Natural killer cell treated with Interleukin-12 subunit alpha and Interleukin-12 subunit beta and Interleukin-15 and Interleukin-18, amount 100 ng/mL, for 72 hours (primary cell): ENCODE measurements at places on chromosomes 6 and 20. TPM values are rescaled to one million over a fixed set of nuclear protein-coding genes. Genes with fewer than 3 reads are reported as not detected.

GRCh38 chr6:140064366-140064765 lies 689.9 kb upstream of the CITED2 start:
- H3K27me3 ChIP-seq: peaks cover 8% of the 10 kb centered on the region
- no peak overlapping the region for H3K27ac ChIP-seq
- no peak for DNase-seq
- no peaks in the 10 kb centered on the region for H3K4me1 ChIP-seq

- no peak overlapping the region for H3K4me3 ChIP-seq
- no peak overlapping the region for H3K27ac ChIP-seq
- H3K36me3 ChIP-seq: peaks cover 16% of the 10 kb centered on the region
- no peak for DNase-seq
- H3K4me1 ChIP-seq: no peaks in the 10 kb centered on the region
Observed at GRCh38 chr20:48447456-48447855, 380.3 kb downstream of the PREX1 start.

- H3K36me3 ChIP-seq: no peaks in the 10 kb centered on the region
- no peak overlapping the region for H3K27ac ChIP-seq
- DNase-seq: no peak
- H3K4me1 ChIP-seq: no peaks in the 10 kb centered on the region
- H3K27me3 ChIP-seq: no peaks in the 10 kb centered on the region
- no peak overlapping the region for H3K4me3 ChIP-seq
Observed at GRCh38 chr6:121886223-121886830, 450.9 kb downstream of the GJA1 start.

DNA sequence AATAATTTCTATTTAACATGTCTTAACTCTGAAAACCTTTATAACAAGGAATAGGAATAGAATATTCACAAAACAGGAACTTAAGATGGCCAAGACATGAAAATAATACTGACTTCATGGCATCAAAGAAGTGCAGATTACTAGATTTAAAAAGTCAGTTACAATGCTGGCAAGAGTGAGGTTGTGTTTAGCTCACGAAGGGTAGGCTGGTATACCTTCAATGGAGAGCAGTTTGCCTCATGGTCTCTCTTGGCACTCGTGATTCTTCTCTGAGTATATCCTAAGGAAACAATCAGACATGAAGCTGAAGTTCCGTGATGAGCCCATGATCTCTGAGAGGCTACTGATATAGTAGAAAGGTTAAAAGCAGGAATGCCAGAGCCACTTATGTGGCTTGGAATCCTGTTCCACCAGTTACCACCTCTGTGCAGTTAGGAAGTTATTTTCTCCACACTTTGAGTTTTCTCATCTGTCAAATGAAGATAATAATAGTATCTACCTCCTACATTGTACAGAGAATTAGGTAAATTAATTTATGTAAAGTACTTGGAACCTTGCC lies 7.2 kb downstream of the NCOA7 start:
- no peak overlapping the region for H3K4me3 ChIP-seq
- H3K27ac ChIP-seq: no peak overlapping the region
- no peak for DNase-seq
- no peaks in the 10 kb centered on the region for H3K27me3 ChIP-seq
- H3K36me3 ChIP-seq: peaks cover 6% of the 10 kb centered on the region

DNA sequence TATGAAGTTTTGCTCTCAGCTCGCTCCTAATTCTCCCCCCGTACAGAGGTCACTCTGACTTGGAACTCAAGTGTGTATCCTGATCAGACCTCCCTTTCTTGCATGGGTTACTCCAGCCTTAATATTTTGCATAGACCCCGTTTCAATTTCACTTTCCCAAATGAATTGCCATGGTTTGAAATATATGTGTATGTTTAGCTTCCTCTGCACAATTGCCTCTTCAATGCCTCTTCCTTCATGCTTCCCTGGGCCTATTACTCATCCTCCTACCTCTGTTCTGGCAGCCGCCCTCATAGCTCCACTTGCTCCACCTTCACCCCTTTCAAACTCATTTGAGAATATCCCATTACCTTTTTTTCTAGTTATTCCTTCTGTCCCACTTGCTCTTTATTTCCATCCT lies 90.0 kb upstream of the SAMD5 start:
- H3K27ac ChIP-seq: no peak overlapping the region
- peaks cover 2% of the 10 kb centered on the region for H3K36me3 ChIP-seq
- no peak for DNase-seq
- H3K4me3 ChIP-seq: no peak overlapping the region
- no peaks in the 10 kb centered on the region for H3K4me1 ChIP-seq

GRCh38 chr6:7805850-7806214 lies 79.9 kb downstream of the BMP6 start:
- peaks cover 5% of the 10 kb centered on the region for H3K4me1 ChIP-seq
- H3K27me3 ChIP-seq: peaks cover 31% of the 10 kb centered on the region
- H3K27ac ChIP-seq: no peak overlapping the region
- no peaks in the 10 kb centered on the region for H3K36me3 ChIP-seq
- no peak for DNase-seq
- no peak overlapping the region for H3K4me3 ChIP-seq

GRCh38 chr20:57438552-57438951 lies 47.4 kb downstream of the RBM38 start:
- H3K27ac ChIP-seq: no peak overlapping the region
- peaks cover 31% of the 10 kb centered on the region for H3K4me1 ChIP-seq
- peaks cover 2% of the 10 kb centered on the region for H3K27me3 ChIP-seq
- no peak overlapping the region for H3K4me3 ChIP-seq
- no peak for DNase-seq
- no peaks in the 10 kb centered on the region for H3K36me3 ChIP-seq

- no peak overlapping the region for H3K27ac ChIP-seq
- peaks cover 8% of the 10 kb centered on the region for H3K27me3 ChIP-seq
- no peak for DNase-seq
- H3K36me3 ChIP-seq: no peaks in the 10 kb centered on the region
- H3K4me1 ChIP-seq: no peaks in the 10 kb centered on the region
- H3K4me3 ChIP-seq: no peak overlapping the region
Observed at GRCh38 chr6:144075875-144076274, 19.5 kb downstream of the SF3B5 start.

GRCh38 chr20:32226391-32226790 lies 18.7 kb downstream of the POFUT1 start:
- no peak overlapping the region for H3K27ac ChIP-seq
- no peak for DNase-seq
- H3K27me3 ChIP-seq: no peaks in the 10 kb centered on the region
- H3K4me3 ChIP-seq: no peak overlapping the region
- peaks cover 7% of the 10 kb centered on the region for H3K36me3 ChIP-seq

DNA sequence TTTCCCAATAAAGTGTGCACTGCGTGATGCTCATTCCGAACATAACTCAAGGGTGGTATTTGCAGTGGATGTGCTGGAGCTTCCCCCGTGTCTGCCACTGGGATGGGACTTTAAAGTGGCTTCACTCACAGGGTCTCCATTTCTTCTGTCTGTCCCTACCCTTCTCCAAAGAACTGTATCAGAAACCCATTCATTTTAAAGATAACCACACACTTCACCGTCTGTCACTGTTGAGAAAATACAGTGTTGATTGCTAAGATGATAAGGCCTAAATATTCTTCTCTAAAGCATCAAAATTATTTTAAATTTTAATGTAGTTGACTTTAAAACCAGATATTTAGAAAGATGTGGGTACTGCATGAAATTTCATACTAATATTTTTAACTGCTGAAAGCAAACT lies 161.4 kb downstream of the TMEM242 start:
- no peak overlapping the region for H3K4me3 ChIP-seq
- no peak overlapping the region for H3K27ac ChIP-seq
- DNase-seq: no peak
- H3K36me3 ChIP-seq: no peaks in the 10 kb centered on the region
- H3K27me3 ChIP-seq: no peaks in the 10 kb centered on the region

GRCh38 chr6:84280030-84280429 lies 52.6 kb upstream of the CEP162 start:
- H3K4me1 ChIP-seq: no peaks in the 10 kb centered on the region
- no peak for DNase-seq
- no peak overlapping the region for H3K27ac ChIP-seq
- peaks cover 5% of the 10 kb centered on the region for H3K27me3 ChIP-seq
- H3K4me3 ChIP-seq: no peak overlapping the region

- H3K4me3 ChIP-seq: peak overlapping the region; percentile 85
- peak; percentile 66 for DNase-seq
- peaks cover 4% of the 10 kb centered on the region for H3K36me3 ChIP-seq
- H3K27me3 ChIP-seq: no peaks in the 10 kb centered on the region
Observed at GRCh38 chr20:48818481-48818987, 9.3 kb downstream of the PREX1 start.

DNA sequence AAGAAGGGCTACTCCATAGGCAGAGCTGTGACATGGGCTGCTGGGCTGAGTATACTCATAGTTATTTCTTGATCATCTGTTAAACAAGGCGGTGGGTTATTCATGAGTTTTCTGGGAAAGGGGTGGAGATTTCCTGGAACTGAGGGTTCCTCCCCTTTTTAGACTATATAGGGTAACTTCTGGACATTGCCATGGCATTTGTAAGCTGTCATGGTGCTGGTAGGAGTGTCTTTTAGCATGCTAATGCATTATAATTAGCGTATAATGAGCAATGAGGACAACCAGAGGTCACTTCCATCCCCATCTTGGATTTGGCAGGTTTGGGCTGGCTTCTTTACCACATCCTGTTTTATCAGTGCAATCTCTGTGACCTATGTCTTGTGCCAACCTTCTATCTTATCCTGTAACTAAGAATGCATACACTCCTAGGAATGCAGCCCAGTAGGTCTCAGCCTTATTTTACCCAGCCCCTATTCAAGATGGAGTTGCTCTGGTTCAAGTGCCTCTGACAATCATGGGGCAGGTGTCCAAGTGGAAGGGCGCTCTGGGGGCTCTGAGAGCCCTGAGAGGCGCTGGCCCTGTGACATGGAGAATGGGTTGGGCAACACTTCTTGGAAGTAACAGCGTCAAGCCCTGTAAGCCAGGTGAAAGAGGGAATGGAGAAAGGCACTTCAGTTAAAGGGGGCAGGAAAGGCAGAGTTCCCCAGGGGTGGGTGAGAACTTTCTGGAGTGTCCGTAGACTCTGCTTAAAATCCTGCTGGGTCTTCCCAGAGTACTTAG lies 354.2 kb upstream of the SULF2 start:
- no peaks in the 10 kb centered on the region for H3K4me1 ChIP-seq
- no peaks in the 10 kb centered on the region for H3K36me3 ChIP-seq
- H3K4me3 ChIP-seq: no peak overlapping the region

DNA sequence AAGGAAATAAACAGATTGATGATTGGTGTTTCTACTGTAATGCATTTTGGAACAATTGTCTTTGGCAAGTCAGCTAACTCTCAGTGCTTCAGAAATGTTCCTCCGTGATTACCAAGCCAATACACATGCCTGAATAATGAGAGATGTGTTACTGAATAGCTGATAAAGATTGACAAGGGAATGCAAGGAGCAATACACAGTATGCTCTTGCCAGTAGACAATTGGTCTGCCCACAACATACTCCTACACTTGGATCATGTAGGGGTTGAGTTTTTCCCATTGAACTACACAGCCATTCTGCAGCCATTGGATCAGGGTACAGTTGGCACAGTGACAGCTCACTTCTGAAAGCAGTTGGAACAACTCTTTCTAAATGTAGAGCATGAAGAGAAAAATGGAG lies 5.6 kb upstream of the GJB7 start:
- no peaks in the 10 kb centered on the region for H3K27me3 ChIP-seq
- no peak overlapping the region for H3K4me3 ChIP-seq
- DNase-seq: no peak
- H3K36me3 ChIP-seq: peaks cover 6% of the 10 kb centered on the region

- no peak overlapping the region for H3K27ac ChIP-seq
- H3K4me3 ChIP-seq: no peak overlapping the region
- no peaks in the 10 kb centered on the region for H3K4me1 ChIP-seq
- peaks cover 38% of the 10 kb centered on the region for H3K27me3 ChIP-seq
Observed at GRCh38 chr6:168145747-168146596, 67.0 kb upstream of the FRMD1 start.

Gene ANKS1A
- 12.2 TPM for total RNA-seq

Gene C6orf15
- not detected for total RNA-seq

Gene COL19A1
- total RNA-seq: not detected

Gene TREML2
- total RNA-seq: 1.5 TPM

Gene FAM184A
- total RNA-seq: 0.43 TPM

Gene OLIG3
- total RNA-seq: 0.81 TPM

Gene LPA
- total RNA-seq: not detected

Gene EMILIN3
- total RNA-seq: not detected

Gene C6orf52
- 2.4 TPM for total RNA-seq

Gene TMEM170B
- total RNA-seq: 1.6 TPM

Gene TREML4
- not detected for total RNA-seq

Gene STMND1
- not detected for total RNA-seq

Gene FRK
- total RNA-seq: not detected
